ENCODE measurements at places on chromosomes 16 and 17.

GRCh38 chr16:10876799-10877341, at the start of gene CIITA:
CIITA (plus strand) TSS chr16:10877202; CDS start chr16:10877331, 129 bp downstream.
- DNase-seq = peak; percentile 23

- no peak for DNase-seq
Measured at GRCh38 chr17:75110234-75110937, 617 bp downstream of the ARMC7 start.

DNA sequence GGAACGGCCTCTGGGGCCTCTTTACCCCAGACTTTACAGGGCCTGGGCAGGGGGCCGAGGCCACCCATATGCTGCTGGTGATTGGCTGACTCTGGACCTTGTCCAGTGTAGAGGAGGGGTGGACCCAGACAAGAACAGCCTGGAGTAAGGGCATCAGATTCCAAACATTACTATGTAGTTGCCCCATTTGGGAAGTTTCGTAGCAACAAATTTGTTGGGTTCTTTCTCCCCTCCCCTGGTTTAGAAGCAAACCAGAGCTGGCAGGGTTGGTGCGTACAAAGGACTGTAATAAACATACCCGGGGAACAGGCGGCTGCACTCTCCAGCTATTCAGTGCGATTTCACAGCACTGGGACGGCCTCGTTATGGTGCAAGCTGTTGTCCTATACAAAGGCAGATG, 145.5 kb downstream of the NTN1 start:
- DNase-seq = no peak

- DNase-seq = no peak
Measured at GRCh38 chr17:79681101-79681621, 49.6 kb upstream of the ENPP7 start.

DNA sequence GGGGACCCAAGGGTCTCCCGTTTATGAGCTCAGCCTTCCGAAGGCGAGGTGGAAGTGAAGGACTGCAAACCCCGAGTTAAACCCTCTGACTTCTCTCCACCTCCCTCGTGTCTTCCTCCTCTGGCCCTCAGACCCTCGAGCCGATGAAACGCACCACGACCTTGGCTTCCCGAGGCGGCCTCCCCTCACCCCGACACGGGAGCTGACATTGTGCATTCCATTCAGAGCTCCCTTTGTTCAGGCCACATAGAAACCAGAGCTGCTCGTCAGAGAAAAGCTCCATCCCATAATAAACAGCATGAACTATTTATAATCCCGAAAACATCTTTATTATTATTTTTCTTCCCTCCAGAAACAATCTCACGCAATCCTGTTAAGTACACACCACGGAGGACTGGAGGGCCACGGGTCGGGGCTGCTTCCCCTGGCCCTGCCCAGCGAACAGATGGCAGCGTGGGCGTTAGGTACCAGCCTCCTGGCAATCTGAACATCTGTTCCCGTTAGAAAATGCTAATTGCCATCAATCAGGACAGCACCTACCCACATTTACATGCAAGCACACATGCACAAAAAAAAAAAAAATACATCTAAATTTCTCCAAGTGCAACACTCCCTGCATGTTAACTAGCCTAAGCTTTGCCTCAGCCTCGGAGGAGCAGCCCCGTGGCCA, 145.7 kb downstream of the RBFOX3 start:
- no peak for DNase-seq

DNA sequence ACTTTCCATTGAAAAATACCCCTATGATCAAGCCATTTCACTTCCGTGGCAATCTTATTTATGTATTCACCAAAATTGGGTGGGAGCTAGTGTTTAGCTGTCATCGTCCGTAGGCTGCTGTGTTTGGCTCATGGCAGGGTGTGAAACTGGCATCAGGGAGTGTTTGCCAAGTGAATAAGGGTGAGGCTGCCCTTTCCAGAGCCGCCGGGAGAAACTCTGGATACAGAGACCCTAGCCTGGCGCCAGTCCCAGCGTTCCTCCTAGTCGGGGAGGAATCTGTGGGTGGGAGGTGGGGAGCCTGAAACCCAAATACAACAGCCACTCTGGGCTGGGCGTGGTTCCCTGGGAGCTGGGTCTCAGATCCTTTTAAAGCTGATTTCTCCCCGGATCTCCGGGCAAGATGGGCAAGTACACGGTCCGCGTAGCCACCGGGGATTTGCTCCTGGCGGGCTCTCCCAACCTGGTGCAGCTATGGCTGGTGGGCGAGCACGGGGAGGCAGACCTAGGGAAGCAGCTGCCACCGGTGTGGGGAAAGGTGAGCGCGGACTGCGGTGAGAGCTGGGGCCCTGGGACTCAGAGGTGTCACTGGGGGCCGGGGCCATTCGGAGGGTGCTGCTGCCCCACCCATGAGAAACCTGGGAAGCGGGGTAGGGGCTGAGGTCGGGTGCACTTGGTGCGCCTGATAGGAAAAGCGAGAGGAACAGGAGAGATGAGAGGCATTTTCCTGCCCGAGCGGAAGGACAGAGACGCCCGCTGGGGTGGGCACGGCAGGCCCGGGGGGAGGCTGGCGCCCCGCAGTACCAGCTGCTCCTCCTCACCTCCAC, 62.1 kb upstream of the TEKT1 start:
- no peak for DNase-seq

DNA sequence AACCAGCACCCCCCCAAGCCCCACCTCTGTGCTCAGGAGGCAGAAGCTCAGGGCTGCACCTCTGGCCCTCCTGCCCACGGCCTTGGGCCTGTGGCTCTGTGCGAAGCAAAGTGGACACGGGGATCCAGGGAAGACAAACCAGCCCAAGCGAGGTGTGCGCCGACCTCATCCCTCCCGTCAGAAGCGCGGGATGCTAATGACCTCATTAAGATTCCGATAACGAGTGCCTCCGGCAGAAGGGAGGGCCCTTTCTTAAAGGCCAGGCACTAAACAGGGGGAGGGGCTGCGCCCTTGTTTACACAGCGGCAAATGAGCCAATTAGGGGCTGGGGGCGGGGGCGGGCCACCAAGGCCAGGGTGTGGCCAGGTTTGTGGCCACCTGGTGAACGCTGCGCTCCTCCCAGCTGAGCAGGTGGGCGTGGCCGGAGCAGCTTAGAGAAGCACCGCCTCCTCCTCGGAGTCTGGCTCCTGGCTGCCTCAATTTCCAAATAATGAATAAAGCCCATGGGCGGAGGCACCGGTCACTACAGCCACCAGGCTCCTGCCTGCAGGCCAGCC, 3.2 kb downstream of the CBX4 start:
- no peak for DNase-seq

GRCh38 chr17:17018612-17019429, 23.4 kb upstream of the MPRIP start:
- no peak for DNase-seq

GRCh38 chr16:48605518-48606110, 4.4 kb downstream of the N4BP1 start:
- no peak for DNase-seq

DNA sequence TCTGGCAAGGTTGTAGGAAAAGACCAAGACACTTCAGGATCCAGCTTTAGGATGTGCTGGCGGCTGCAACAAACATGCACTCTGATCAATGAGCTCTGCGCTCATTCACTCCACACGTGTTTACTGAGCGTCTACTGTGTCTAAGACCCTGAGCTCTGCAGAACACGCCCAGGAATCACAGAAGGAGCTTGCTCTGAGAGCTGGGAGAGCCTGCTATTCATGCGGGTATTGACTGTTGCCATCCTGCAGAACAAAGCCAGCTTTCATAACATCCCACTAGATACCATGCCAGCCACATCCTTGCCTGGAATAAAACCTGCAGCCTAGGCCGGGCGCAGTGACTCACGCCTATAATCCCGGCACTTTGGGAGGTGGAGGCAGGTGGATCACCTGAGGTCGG, 44.1 kb downstream of the NXN start:
- no peak for DNase-seq

Data from stimulated activated CD8-positive, alpha-beta memory T cell treated with anti-CD3 and anti-CD28 coated beads, Interleukin-4, amount 100 ng/mL, for 1 hour (primary cell).